ENCODE measurements at places on chromosomes 5 and 9.

- peak; percentile 9 for DNase-seq
These were observed 1.1 kb upstream of the GNA14 start for GRCh38 chr9:77649109-77649812.

DNA sequence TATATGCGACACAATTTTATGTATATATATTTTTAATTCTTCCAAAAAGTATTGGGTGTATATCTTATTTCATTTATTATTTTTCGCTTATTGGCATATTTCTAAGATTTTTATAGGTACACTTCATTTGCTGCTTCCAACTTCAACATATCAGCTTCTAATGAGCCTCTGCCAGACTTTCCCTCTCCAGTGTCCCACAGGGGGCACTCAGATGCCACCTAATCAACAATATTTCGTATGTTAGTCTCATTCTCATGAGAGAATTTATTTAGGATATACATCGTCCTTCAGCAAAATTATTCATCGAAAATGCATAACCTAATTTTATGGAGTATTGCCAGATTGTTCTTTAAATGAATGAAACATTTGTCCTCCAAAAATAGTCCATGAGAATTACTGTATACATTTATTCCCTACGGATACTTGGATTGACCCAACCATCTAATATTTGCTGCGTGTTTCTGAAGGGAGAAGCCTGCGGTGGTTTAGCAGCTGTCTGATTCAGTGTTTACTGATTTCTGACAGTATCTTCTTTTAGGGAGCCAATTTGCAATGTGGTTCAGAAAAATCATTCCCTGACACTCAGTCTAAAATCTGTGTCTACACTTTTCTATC is 100.6 kb upstream of the SELENOP start:
- peak; percentile 18 for DNase-seq

DNA sequence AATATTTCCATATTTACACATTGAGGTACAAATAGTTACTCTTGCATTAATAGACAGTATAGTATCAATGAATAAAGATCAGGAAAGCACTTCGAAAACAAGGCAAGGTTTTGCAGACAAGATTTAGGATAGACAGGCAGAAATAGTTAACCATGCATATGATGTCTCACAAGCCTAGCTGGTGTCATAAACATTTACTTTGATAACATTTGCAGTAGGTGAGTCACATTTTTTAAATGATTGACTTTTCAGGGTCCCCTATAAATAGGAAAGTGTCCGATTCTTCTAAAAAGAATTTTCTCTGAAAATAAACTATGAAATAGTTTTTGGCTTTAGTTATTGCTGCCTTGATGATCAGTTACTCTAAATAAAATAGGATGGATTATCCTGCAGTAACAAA is 162.1 kb downstream of the SNX18 start:
- DNase-seq: no peak

GRCh38 chr5:87732875-87733768 is 320.4 kb upstream of the CCNH start:
- DNase-seq: no peak

- DNase-seq: no peak
These were observed 2111.3 kb downstream of the MAT2B start for GRCh38 chr5:165616490-165617405.

- DNase-seq: no peak
These were observed 968 bp upstream of the KDM3B start for GRCh38 chr5:138351517-138351916.

DNA sequence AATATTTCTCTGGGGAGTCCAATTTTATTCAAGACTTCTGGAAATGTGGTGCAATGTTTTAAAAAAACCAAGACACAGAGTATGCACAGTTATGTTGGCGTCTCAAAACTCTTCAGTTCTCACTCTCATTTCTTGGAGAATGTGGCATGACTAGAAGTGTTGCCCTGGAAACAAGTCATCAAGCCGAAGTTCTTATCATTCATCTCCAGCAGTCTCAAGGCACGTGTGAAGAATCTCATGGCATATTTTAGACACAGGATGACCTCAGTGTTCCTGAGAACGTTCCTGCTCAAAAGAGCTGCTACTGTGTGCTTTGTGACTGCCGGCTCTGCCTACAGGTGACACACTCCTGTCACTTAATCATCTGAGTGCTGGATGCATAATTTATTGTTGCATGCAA is 147.4 kb upstream of the IRX4 start:
- DNase-seq: no peak

DNA sequence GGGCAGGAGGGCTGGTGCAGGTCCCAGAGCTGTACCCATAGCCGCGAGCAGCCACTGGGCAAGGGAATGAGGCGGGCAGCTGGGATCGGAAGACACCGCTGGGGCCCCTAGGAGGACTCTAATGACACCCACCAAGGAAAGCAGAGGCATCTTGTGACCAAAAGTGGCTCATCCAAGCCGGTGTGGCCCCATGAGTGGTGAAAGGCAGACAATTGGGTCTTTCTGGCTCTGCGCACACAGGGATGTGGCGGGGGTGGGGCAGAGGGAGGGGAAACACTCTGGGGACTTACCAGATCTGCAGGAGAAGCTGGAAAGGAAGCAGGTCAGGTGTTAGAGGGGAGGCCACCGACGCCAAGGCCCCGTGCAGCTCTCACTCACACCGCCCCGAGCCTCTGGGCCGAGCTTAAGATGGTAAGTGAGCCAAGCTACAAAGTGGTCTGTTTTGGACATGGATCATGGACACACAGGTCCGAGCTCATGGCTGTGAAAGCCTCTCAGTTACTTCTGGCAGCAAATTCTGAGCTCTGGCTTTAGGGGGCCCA is 42.3 kb upstream of the SARDH start:
- DNase-seq: no peak

GRCh38 chr5:94544031-94544650 is 74.3 kb downstream of the KIAA0825 start:
- no peak for DNase-seq

- DNase-seq: no peak
These were observed 110.9 kb downstream of the NXNL2 start for GRCh38 chr9:88645879-88646199.

DNA sequence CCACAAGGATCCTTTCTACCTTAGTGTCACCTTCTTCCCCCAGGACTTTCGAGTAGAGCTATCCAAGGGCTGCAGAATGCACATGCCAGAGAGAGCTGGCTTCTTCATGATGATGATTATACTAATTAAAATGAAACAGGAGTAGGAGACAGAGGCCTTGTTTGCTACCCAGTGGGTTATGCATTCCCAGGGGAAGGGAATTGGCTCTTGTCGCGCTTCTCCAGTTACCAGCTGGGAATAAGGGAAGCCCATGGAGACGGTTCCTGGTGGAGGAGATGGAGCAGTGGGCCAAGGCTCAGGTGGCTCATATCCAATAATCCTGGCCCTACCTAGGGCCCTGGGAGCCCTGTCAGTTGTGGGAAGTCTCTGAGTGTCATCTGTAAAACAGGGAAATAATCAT is 65.1 kb downstream of the WWC1 start:
- peak; percentile 11 for DNase-seq

GRCh38 chr5:14902826-14903560 is 31.4 kb upstream of the ANKH start:
- no peak for DNase-seq

GRCh38 chr5:96194593-96194992 is 232.9 kb upstream of the ELL2 start:
- no peak for DNase-seq

DNA sequence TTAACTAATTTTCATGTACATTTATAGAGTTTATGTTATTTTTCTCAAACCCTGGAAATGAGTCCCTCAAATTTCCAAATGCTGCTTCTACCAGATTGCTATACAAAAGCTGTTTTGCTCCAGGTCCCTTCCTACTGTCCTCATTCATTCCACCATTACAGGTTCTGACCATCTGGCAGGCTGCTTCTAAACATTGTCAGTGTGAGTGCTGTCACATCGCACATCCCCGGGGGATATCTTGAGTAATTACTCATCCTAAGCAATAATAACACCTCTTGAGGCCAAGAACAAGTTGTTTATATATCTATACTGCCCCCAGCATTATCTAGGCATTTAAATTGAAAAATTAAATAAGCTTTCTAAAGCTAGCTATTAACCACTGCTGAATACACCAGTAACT is 1675.3 kb upstream of the CDH6 start:
- DNase-seq: peak; percentile 70

All from NCI-H82 (cell line).